Lower lobe of right lung (tissue), 2 donors: ENCODE measurements at places on chromosomes 1 and 21. TPM values are rescaled to one million over a fixed set of nuclear protein-coding genes. Genes with fewer than 3 reads are reported as not detected.

GRCh38 chr1:117398957-117399356 is 31.7 kb downstream of the MAN1A2 start:
- no peak for DNase-seq

Gene CD1B
- not detected for total RNA-seq

Gene OR6K3
- 2.2 TPM for total RNA-seq

DNA sequence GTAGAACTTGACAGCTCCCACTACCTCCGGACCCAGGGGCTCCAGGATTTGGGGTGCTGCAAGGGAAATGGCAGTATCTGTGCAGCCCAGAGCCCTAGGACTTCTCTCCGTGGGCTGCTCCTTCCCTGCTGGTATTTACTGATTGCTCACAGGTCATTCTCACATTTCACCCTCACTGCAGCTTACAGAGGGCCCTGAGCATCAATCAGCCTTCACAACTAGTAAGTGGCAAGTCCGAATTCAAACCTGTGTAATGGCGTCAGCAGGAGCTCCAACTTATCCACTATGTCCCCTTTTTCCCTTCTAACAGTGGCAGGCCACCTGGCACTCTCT is 32.4 kb downstream of the PIK3C2B start:
- DNase-seq = no peak

- DNase-seq = peak; percentile 52
These were observed 974.8 kb downstream of the ADGRL2 start for GRCh38 chr1:82775406-82776000.

GRCh38 chr1:225962440-225962975 is 21.5 kb upstream of the LEFTY2 start:
- DNase-seq = peak; percentile 67

Gene NEGR1
- total RNA-seq = 18.1 TPM

GRCh38 chr1:19534281-19534680 is 48.9 kb upstream of the CAPZB start:
- no peak for DNase-seq

GRCh38 chr1:219626865-219627264 is 14.0 kb upstream of the ZC3H11B start:
- no peak for DNase-seq

Gene HSD3B1
- total RNA-seq = not detected

GRCh38 chr21:35530766-35531165 is 481.7 kb upstream of the RUNX1 start:
- no peak for DNase-seq

DNA sequence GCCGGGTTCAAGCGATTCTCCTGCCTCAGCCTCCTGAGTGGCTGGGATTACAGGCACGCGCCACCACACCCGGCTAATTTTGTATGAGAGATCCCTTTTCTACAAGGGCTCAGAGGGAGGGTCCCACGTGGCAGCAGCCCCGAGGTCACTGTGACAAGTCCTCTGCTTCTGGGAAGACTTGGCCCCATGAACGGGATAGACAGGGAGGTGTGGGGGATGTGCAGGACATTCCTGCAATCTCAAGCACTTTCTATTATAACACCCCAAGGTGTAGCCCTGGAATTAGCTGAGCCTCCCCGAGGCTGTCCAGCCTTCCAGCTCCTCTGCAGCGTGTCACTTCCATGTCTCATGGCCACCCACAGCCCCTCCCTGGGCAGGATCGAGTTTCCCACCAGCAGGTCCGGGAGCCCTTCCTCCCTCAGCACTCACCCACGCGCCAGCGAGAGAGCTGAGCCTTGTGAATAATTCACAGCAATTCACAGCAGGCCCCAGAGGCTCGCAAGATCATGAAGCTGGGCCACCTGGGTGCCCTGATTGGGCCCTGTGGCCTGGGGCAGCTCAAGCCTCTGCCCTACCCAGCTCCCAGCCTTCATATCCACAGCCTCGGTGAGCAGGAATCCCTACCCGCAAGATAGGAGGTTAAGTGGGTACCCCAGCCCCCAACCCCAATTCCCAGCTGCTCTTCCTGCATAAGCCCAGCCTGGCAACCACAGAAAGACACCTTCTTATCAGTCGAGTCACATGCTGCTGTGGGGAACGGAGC is 22.8 kb upstream of the RNU1-4 start:
- DNase-seq = no peak
